Breast epithelium (tissue), 4 donors: ENCODE measurements at places on chromosomes 2 and 18. TPM values are rescaled to one million over a fixed set of nuclear protein-coding genes. Genes with fewer than 3 reads are reported as not detected.

GRCh38 chr2:86000131-86000937, 105.4 kb downstream of the POLR1A start:
- no peak for DNase-seq

POTEI gene
- total RNA-seq = 0.98 TPM

- no peak for DNase-seq
Measured at GRCh38 chr2:60958800-60959199, 58.7 kb upstream of the PEX13 start.

GRCh38 chr2:112646102-112646719, 472 bp downstream of the SLC20A1 start:
- DNase-seq = no peak

NEU4 gene
- total RNA-seq = 0.44 TPM

GRCh38 chr2:151289972-151290866, 751 bp upstream of the NMI start:
- no peak for DNase-seq

- DNase-seq = no peak
Measured at GRCh38 chr2:207289295-207290018, 123.7 kb upstream of the KLF7 start.

IKZF2 gene
- total RNA-seq = 22.0 TPM

DNA sequence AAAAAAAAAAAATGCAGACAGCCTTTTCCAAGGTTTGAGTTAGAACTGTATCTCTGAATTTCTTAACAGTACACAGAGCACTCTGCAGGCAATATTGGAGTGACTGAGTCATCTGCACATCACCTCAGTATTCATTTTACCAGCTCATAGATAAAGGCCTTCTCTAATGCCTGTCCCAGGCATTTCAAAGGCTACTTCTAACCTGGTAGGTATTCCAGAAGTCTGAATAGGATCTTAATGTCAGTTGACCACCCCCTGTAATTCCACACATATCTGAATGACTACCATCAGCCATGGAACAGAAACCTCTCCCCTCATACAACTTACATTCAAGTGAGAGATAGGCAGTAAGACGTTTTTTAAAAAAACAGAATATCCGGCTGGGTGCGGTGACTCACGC, 9.0 kb downstream of the METTL21A start:
- DNase-seq = no peak

DNA sequence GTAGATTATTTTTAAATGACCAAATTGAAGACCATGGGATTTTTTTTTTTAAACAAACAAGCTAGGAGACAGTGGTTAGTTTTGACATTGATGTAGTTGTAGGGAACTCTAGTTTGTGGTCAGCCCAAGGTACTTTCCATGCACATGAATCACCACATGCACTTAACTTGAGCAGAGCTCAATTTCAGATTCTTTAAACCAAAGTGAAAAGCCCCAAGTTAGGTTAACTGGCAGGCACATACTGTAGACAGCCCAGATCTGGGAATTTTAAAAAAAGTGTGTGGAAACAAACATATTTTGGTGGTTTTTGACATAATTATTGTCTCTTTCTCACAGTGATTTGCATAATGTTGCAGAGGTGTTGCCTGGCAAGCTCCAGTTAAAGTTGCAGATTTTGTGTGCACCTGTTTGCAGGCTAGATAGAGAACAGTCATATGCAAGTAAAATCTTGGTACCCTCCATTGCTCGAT, 88.4 kb downstream of the BCL2L11 start:
- DNase-seq = no peak

DNA sequence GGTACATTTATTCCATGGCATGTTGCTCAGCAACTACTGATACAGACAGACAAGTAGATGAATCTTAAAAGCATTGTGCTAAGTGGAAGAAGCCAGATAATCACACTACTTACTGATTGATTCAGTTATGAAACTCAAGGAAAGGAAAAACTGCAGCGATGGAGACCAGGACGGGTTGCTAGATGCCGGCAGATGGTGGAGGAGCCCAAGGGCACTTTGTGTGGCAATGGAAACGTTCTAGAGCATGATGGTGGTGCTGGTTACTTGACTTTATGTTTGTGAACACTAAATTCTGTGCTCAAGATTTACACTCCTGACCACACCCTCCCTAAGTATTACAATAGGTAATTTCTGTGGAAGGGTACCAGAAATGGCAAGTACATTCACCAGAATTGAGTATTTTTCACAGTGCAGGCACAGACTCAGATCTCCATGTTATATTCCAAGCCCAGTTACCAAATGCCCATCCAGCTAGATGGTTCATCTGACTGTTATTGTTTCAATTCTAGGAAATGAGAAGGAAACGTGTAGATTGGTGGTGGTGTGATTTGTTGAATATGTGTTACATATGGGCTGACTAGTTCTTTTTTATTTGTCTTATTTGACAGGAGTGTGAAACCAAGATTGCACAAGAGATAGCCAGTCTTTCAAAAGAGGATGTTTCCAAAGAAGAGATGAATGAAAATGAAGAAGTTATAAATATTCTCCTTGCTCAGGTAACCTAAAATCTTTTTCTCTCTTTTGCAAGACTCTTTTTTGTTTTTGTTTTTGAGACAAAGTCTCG, 55.1 kb downstream of the RALBP1 start:
- no peak for DNase-seq

IL36A gene
- total RNA-seq = not detected

ASXL2 gene
- 16.4 TPM for total RNA-seq

DNA sequence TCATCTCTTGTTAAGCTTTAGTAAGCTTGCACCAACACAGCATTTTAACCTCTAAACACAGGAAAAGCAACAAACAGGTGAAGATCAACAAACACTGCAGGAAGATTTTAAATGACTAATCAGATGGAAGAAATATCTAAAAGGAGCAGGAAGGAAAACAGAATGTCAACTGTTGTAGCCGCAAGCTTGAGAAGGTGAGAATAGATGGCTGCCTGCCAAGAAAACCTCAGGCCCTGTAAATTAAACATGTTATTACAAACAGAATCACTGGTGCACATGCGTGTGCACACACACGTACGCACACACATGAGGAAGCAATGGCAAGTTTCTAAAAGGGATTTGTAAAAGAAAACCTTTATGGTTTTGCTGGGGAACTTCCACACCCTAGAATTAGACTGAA, 257.8 kb upstream of the GALNT5 start:
- DNase-seq = no peak

COLEC12 gene
- 11.7 TPM for total RNA-seq

ANKAR gene
- total RNA-seq = 21.1 TPM

DNA sequence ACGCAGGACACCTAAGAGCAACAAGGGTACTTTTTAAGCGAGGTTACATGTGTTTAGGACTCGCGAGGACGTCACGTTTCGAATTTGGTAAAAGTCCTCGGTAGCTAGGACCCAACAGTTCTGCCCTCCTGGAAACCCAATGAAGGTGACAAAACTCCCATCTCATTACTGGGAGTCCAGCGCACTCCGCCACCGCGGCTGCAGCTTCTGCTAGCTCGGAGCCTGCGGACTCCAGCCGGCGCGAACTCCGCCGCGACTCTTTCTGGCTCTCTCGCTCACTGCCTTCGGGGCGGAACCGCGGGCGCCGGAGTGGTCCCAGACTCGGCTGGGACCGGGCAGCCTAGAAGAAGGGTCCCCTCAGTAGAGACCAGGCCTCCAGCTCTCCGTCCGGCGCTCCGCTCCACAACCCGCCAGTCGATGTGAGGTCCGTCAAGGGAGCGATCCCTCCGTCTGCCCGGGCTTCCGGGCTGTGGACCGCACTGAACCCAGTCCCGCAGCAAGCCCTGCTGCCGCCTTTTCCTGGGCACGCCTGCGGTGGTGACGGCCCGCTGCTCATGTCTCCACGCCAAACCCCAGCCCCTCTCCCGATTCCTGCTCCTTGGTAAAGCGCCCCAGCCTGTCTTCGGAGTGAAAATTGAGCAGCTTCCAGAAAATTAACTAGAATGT, 3.0 kb upstream of the OSR1 start:
- DNase-seq = no peak

DNA sequence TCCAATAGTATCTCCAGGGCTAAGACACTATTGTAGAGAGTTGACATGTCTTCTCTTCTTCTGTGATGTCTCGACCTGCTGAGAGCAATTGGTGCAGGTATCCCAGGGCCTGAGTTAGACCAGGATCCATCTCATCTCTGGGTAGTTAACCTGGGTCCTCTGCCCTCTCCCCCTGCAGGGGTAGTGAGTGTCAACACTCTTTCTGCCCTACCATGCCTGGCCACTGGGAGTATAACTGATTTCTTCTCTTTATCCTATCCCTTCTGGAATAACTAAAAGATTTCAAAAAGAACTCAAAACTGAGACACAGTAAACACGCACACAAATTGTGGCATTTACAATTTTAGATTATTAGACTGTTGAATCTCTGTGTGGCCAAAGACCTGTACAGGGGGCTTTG, 20.8 kb upstream of the SIX3 start:
- DNase-seq = no peak

- DNase-seq = no peak
Measured at GRCh38 chr2:226618875-226619605, 180.6 kb downstream of the IRS1 start.

GRCh38 chr18:77608807-77609206, 359.2 kb downstream of the GALR1 start:
- DNase-seq = no peak

REG3G gene
- not detected for total RNA-seq

RGPD4 gene
- not detected for total RNA-seq
